ENCODE measurements at places on chromosomes 11 and 22. TPM values are rescaled to one million over a fixed set of nuclear protein-coding genes. Genes with fewer than 3 reads are reported as not detected.
A peak's percentile ranks its signal among the peaks of the same experiment; 100 is the strongest.

DNA sequence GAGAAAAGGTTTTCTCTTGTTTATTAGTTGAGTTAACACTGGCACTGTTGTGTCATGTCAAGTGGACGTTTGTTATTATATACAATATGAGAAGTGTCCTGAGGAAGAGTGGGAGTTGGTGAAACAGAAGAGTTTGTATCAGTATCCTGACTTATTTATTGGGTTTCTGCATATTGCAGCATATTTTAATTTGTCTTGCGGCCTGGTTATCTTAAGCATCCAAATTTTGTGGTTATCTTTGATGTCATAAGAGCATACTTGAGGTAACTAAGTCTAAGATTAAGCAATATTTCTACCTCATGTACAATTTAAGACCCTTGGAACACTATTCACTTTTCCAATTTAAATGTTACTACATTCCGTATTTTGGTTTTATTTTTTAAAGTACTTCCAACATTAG, 103.5 kb downstream of the DDX10 start:
- DNase-seq: peak; percentile 78

- DNase-seq: no peak
These were observed 67.6 kb downstream of the PIWIL3 start for GRCh38 chr22:24706732-24707469.

DNA sequence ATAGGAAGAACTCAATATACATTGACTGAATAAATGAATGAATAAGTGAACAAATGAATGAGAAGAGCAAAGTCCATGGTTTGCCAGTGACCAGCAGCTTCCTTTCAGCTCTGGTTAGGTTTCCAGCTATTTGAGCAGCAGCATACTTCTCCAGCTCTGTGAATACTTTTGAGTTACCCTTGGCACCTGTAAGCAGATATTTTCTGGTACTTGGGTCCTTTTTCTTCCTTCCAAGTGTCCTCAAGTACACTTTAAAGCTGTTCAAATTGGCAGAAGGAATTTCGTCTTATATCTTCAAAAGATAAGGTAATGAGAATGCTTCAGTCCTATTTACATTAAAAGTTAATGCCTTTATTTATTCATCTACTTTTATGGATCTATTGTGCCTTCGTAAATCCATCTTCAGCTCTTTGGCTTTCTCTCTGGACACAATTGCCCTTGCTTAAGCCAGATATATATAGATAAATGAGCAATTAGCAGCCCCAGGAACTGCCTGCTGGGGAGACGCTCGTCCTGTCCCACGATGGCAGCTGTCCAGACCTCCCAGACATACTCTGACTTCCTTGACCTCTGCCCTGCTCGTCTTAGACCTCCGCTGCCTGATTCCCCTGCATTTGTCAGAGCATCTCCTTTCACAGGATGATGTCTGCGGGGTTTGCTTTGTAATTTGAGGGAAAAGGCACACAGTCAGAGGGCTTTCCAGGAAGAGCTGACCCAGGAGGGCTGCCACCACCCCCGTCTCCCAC, 926.3 kb downstream of the OPCML start:
- DNase-seq: no peak

DNA sequence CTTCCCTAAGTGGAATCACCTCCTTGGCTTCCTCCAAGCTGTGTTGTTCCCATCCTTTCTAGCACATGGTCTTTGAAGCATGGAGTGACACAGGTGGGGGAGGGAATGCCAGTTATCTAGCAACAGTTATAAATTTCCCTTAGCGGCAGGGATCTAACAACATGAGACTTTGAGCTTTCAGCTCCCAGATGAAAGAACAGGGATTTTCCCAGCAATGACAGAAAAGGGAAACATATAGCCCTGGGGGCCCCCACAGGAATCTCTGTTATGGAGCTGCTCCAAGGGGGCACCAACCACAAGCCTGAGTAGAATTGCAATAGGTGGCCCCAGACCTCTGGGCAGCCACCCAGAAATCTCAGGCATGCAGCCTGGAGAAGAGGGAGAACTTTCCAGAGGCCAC, 163.0 kb downstream of the GRIK4 start:
- peak; percentile 6 for DNase-seq

DNA sequence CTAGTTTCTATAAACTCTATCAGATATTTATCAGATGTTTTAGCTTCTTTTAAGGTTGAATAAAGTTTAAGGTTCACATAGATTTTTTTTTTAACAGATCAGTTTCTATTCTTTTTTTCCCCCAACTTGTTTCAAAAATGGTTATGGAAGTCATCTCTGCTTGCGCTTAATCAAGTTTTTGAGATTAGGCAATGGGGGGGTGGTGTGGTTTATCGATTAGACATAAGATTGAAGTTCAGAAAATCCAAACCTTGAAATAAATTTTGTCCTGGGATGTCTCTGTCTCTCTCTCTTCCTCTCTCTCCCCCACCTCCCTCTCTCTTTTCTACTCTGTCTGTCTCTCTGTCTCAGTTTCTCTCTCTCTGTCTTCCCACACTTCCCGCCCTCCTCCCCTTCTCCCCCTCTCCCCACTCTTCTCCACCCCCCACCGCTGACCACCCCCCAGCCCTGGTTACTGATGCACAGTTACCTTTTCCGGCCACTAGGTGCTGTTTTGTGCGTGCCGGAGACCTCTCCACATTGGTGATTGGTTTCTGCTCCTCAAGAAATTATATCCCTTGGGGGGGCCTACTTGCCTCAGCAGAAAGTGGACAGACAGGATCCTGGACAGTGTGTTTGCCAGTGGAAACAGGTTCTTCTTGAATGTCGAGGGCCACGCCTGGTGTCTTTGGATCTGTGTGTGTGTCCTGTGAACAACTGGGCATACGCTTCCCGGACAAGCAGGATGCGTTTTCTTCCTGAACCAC, 29.7 kb upstream of the ANO1 start:
- DNase-seq: no peak

- DNase-seq: no peak
These were observed 23.2 kb upstream of the NRGN start for GRCh38 chr11:124716591-124716990.

- no peak for DNase-seq
These were observed 33.8 kb downstream of the TP53I11 start for GRCh38 chr11:44916801-44917385.

DNA sequence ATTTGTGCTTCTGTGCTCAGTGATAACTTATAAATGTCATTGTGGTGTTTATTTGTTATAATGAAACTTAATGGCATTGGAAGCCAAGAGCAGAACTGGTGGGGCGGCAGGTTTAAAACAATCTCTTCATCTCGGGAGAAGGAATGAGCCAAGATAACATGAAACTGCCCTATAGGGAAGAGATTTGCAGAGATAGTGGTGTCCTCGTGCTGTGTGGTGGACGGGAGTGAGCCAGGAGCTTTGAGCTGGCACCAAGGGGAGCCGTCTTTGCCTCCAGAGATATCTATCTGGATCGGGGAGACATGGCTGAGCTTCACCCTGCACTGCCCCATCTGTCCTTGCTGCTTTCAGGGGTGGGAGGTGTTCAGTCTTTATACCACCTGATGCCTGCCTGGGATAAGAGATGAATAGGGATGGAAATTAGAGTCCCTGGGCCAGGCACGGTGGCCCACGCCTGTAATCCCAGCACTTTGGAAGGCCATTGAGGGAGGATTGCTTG, 189.6 kb downstream of the ST3GAL4 start:
- DNase-seq: no peak

GRCh38 chr11:40273192-40273732, 1186.2 kb downstream of the LRRC4C start:
- DNase-seq: no peak

DNA sequence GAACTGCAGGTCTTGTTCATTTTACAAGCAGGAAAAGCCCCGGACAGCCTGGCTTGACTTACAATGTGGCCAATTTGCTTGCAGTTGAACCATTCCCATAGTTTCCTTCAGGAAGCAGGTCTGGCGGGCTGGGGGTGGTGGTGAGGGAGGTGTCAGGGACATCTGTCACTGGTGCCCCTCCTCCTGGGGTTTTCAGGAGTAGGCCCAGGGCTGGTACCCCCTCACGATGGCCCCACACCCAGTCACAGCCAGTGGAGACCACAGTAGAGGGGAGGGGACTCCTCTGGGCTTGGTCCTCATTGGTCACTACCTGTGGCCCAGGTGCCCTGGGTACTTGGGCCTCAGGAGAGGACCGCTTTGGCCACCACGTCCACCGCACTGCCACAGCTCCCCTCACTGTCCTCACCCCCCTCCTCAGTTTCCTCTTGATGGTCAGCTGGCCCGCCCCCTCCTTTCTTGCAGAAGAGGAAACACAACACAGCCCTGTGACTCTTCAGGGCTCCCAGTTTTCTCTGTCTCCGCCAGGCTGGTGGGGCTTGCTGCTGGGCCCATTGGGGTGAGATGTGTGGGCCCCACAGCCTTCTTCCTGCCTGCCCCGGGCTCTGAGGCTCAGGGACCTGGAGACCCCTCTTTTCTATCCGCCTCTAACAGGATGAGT, 39.8 kb upstream of the SHISAL1 start:
- DNase-seq: no peak

DNA sequence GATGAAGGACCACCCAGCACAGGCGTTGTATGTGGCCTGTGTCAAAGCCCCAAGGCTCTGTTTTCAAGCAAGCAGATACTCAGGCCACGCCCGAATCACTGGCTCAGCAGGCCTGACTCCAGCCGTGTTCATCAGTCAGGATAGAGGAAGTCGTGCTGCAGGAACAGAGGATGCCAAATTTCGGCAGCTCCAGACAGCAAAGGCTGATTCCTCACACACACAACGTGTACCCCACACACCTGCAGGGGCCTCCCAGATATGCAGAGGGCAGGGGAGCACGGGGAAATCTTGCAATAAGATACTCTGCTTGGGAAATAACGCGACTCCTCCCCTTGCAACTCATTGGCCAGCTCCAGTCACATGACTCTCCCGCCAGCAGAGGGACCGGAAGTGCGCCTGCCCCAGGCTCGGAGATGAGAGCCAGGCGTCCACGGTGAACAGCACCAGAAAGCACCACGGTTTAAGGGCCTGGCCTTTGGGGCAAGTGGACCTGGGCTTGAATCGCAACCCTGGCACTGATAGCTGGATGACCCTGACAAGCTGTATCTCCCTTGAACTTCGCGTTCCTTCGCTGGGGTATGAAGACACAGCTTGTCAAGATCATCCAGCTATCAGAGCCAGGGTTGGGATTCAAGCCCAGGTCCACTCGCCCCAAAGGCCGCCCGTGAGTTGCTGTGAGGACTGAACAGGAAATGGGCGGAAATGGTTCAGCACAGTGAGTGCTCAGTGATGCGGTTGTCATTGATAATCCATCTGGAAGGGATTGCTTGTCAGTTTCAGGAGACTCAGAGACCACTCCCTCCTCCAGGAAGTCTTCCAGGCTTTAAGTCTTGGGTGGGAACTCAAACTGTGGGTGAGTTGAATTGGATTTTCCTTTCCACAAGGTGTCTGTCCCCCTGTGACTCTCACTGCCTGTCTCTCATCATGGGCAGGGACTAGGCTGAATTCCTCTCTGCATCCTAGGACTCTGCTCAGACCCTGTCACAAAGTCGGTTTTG, 88.5 kb downstream of the MYEOV start:
- DNase-seq: peak; percentile 40

GRCh38 chr22:40469181-40469580, 98.8 kb downstream of the SGSM3 start:
- DNase-seq: no peak

GRCh38 chr11:44382656-44383240, 72.8 kb upstream of the ALX4 start:
- no peak for DNase-seq

GRCh38 chr11:107631043-107631442, 40.1 kb downstream of the ELMOD1 start:
- no peak for DNase-seq

DNA sequence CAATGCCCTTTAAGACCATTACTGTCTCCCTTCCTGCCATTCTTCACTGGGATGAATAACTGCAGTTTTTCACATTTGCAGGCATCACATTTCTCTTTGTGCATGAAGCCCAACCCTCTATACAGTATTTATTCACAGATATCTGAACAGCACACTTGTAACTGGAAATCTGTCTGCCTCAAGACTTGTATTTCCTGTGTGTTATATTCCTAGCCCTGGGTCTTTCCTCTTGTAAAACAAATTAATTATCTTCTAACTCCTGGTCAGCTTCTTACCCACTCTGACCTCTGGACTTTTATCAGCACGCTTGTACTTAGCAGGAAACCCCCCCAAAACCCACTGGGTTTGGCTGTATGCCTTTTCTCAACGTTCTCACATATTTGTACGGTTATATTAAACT, 2.0 kb downstream of the CSRP3 start:
- DNase-seq: peak; percentile 30

DNA sequence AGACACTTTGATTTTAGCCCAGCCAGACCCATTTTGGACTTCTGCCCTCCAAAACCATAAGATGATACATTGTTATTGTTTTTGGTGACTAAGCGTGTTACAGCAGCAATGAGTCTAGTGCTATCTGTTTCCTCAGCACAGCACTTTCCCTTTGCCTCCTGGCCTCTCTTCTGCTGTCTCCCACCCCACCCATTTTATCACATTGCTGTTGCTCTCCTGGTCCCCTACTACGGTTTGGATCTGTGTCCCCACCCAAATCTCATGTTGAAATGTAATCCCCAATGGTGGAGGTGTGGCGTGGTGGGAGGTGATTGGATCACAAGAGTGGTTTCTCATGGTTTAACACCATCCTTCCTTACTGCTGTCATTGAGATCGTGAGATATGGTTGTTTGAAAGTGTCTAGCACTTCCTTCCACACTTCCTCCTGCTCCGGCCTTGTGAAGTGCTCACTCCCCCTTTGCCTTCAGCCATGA, 59.8 kb upstream of the CD82 start:
- DNase-seq: peak; percentile 71

GRCh38 chr22:46696229-46696518, 41.9 kb downstream of the CERK start:
- DNase-seq: no peak

DNA sequence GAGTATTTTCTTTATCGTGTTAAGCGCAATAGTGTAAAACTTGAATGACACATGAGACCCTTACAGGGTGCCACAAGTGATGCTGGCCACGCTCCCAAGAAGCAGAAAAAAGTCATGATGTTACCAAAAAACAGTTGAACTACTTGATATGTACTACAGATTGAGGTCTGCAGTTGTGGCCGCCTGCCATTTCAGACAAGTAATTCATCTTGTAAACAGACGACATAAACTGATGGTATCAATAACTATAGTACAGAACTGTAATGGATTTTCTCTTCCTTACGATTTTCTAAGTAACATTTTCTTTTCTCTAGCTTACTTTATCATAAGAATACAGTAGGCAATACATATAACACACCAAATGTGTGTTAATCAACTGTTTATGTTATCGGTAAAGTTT, 5.5 kb downstream of the CD59 start:
- no peak for DNase-seq

Gene NXPE1
- total RNA-seq: not detected

Gene GUCY1A2
- total RNA-seq: 0.50 TPM

Gene OR4A16
- not detected for total RNA-seq

Gene GTSE1
- total RNA-seq: 0.26 TPM

Gene RBFOX2
- total RNA-seq: 127 TPM

Gene OR5T2
- not detected for total RNA-seq

Gene THYN1
- total RNA-seq: 78.1 TPM

Gene NELL1
- not detected for total RNA-seq

Gene OR52E8
- total RNA-seq: not detected

Gene SRRD
- 7.7 TPM for total RNA-seq

Gene SLC17A6
- not detected for total RNA-seq
